Activated T-cell treated with anti-CD3 and anti-CD28 coated beads, Interleukin-2, amount 50 U/mL, for 4 hours (primary cell): ENCODE measurements at places on chromosomes 6 and 20.

GRCh38 chr6:69763763-69764162 is 33.0 kb downstream of the LMBRD1 start:
- no peak for DNase-seq

DNA sequence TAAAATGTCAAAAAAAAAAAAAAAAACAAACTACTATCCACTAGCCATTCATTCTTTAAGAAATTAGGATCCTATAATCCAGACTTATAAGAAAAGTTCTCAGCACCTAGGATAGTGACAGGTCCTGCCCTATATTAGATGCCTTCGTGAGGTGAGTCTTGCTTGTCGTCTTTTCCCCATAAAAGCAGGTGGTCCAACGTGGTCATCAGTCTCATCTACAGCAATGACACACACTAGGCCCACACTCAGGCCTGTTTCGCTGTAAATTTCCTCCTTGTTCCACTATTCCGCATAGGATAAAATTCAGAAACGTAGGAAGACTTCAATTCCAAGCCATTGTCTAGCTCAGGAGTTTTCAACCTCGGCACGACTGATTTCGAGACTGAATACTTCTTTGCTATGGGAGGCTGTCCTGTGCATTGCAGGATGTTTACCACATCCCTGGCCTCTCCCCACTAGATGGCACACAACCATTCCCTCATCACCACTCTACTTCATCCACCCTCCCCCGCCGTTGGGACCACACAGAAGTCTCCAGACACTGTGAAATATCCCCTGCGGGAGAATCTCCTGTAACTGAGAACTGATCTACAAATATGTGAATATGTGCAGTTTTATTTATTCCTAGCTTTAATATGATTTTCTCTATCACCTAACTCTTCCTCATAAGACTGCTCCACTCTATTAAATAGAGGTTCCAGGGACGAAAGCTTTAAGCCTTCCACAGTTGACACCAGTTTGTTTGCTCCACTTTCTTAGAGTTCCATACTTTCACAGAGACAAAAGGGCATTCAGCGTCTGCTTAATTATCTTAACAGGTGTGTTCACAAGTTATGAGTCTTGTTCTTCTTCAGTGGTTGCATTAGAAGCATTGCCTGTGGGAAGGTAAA is 346.3 kb downstream of the BMP2 start:
- DNase-seq: no peak

- DNase-seq: no peak
Observed at GRCh38 chr20:59613861-59614260, 9.5 kb downstream of the PHACTR3 start.

- peak; percentile 54 for DNase-seq
Observed at GRCh38 chr20:63635431-63636141, 8.7 kb upstream of the GMEB2 start.

- DNase-seq: no peak
Observed at GRCh38 chr20:740162-740561, 28.1 kb downstream of the SLC52A3 start.

DNA sequence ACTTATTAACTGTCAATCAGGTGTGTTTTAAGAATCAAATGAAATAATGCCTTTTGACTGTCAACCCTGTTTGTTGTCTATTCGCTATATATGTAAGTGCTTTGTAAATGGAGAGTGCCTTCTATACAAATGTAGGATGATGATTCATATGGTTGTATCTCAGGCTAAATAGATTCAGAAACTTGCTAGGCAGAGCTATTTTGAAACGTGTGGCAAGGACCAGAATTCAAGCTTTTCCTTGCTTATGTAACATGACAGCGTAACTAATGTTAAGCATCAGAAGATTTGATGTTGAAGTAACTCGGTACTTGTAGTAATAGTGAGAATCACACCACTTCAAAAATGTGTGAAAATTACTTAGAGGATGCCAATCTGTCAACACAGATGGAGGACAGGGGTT is 3.4 kb downstream of the OGFRL1 start:
- DNase-seq: no peak

DNA sequence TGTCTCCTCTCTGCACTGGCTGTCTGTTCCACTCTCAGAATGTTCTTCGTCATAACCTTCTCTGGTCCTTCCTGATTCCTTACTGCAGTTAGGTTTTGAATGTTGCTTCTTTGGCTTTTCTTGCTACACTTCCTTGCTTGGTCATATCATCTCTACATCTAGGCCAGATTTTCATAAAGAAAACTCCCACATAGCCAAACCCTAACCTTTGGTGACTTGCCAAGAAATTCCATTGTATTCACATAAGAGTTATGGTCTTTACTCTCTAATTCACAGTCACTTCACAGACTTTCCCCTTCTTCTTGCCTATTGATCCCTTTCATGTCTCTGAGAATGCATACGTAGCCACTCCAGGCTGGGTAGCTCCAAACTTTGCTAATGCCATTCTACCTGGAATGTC is 41.9 kb upstream of the SIM1 start:
- no peak for DNase-seq

DNA sequence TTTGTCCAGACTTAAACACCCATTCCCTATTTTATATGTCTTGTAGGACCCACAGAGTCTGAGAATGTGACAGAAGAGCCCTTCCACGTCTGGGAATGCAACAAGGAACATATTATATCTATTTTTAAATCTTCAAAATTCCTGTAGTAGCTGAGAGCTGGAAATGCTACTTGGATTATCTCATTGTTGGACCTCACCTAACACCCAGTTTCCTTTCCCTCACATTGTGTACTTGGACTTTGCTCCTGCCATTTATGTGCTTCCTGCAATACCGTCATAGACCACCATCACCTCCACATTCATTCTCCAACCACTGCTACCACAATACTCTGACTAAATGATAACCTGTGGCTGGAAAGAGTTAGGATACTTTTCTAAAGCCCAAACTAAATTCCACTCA is 335.4 kb downstream of the COL12A1 start:
- no peak for DNase-seq

DNA sequence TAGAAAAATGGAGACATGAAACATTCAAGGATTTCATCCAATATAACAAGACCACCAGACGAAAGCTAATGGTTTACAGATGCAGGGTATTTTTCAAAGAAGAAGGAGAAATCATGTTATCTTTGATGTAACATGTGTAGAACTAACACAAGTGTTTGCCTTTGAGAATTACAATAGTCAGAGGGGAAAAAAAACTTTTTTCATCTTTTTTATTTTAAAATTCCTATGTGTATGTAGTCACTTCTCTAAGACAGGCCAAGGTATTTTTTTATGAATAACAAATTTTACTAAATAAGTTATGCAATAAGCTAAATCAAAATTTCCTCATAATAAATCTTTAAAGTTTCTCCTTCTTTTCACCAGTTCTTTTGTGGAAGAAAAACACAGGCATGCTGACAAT is 161.4 kb downstream of the PDE7B start:
- DNase-seq: no peak

- DNase-seq: no peak
Observed at GRCh38 chr6:155378724-155379123, 64.4 kb upstream of the TFB1M start.

DNA sequence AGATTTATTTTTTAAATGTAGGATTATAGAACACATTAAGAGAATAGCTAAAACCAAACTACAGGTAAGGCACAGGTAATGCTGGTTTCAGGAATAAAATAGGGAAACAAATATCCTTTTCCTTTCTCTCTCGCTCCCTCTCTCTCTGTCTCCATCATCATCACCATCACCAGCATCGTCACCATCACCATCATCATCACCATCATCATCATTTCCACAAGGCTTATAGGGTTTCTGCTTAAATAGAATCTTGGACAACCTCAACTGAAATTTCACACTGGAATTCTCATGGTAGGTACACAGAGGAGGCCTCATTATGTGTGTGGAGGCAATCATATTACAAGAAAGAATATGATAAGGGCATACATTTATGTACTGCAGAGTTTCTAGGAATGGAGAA is 823.6 kb downstream of the MAFB start:
- DNase-seq: no peak

- no peak for DNase-seq
Observed at GRCh38 chr20:63703976-63704748, 3.6 kb downstream of the ARFRP1 start.

DNA sequence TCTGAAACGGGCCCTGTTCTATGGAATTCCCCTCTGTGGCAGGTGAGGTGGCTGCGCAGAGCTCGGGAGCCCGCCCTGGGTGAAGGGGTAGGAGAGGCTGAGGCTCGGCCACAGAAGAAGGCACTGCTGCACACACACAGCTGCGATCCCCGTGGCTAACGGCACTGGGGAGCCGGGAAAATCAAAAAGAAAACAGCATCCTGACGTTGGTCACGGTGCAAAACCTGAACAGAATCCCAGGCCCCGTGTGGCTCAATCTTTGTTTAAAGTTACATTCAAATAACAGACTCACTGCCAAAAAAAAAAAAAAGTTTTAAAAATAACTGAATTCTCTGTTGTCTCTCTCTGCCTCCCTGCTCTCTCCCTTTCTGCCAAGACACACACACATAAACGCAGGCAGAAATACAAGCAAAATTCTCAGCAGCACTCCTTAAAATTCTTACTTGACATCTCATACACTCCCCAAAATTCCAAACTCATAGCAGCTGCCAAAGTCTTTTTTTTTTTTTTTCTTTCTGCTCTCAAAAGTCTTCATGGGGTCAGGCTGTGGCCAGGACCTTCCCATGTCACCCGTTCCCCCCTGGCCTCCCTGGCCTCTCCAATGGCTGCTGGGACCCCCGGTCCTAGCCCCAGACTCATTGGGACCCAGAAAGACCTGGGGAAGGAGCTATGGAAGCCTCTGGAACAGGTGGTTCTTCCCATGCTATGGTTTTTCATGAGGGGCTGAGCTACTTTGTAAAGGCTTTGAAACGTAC is 248.8 kb downstream of the TTLL2 start:
- DNase-seq: no peak

DNA sequence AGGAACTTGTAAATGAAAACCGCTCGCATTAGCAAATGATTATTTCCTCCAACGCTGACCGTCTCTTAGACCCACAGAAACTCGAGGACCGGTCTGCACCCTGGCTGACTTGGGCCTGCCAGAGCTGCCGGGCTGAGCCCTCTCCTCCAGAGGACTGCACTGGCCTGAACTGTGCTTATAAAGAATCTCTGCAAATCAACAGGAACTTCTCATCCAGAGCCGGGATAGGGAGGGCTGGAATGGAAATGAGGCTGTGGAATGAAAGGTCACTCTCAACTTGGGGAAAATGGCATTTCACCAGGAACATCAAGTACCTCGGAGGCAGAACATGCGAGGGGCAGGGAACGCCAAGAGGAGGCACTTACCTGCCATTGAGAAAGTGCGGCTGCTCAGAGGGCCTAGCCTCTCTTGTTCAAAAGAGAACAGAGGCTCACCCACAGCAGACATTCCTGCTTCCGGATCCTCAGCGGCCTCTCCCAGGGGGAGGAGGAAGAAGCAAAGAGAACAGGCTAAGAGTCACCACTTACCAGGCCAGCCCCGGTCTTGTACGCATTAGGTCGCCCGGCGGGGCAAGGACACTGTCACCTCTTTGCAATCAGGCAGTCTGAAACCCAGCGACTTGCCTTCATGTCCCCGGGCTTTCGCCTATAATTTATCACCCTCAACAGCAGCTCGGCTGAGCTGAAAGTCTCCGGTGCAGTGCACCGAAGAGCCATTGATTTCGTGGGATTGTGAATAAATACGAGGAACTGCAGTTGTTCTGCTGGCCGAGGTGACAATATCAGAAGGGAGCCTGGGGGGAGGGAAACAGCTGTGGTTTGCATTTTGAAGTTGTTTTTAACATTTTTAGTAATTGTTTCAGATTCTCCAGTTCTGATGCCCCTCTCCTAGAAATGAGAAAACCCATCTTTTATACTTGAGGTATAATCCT is 37.6 kb downstream of the ZMYND8 start:
- no peak for DNase-seq

DNA sequence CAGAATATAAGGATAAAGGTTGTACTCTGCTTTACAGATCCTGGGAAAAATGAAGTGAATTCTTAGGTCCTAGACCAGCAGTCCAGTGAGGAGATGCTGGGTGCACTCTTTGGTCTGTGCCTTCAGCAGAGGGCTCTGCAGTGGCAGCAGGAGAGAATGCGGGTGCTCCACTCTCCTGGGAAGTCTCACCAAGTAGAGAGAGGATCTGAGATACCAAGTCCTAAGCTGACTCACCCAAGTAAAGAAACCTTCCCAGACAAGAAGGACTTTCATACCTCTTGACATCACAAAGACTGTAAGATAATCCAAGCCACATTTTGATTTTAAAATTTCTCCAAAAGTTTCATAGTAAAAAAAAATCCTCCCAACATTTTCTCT is 116.9 kb upstream of the EMILIN3 start:
- no peak for DNase-seq
